ENCODE measurements at places on chromosomes 13 and 19. TPM values are rescaled to one million over a fixed set of nuclear protein-coding genes. Genes with fewer than 3 reads are reported as not detected.

Gene URAD
- not detected for polyA plus RNA-seq

Gene DACH1
- polyA plus RNA-seq, result 120 TPM

Gene BCL3
- 4.9 TPM for polyA plus RNA-seq

Gene EVI5L
- polyA plus RNA-seq, result 16.5 TPM

Gene TMEM255B
- polyA plus RNA-seq, result 5.4 TPM

Gene SHISA7
- 0.20 TPM for polyA plus RNA-seq

Gene CBARP
- polyA plus RNA-seq, result 1.4 TPM

Gene ZNF723
- polyA plus RNA-seq, result 0.08 TPM

DNA sequence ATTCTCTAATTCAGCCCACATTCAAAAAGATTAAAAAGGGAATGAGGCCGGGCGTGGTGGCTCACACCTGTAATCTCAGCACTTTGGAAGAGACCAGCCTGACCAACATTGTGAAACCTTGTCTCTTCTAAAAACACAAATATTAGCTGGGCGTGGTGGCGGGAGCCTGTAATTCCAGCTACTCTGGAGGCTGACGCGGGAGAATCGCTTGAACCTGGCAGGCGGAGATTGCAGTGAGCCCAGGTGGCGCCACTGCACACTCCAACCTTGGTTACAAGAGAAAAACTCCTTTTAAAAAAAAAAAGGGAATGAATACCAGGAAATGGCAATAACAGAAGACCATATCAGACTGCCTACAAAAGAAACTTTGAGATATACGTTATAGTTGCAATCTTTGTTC lies 1244.5 kb downstream of the PCDH9 start:
- no peak for DNase-seq

GRCh38 chr19:49780861-49781260 lies 14.1 kb downstream of the AP2A1 start:
- no peak for DNase-seq

DNA sequence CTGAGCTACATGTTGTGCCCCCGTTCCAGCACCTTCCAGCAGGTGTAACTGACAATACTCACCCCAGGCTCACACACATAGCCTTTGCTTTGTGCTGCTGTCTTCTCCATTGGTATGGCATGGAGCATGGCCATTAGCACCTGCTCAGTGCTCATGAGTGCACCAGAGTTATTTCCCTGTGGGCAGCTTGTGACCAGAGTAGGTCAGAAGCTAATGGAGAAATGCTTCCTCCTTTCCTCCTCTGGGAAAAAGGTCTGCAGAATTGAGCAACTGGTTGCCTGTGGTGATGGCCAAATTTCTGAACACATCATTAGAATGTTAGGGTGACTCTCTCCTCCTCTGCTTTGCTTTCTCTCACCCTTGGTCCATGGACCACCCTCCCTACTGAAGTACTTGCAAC lies 344.5 kb upstream of the TMTC4 start:
- no peak for DNase-seq

DNA sequence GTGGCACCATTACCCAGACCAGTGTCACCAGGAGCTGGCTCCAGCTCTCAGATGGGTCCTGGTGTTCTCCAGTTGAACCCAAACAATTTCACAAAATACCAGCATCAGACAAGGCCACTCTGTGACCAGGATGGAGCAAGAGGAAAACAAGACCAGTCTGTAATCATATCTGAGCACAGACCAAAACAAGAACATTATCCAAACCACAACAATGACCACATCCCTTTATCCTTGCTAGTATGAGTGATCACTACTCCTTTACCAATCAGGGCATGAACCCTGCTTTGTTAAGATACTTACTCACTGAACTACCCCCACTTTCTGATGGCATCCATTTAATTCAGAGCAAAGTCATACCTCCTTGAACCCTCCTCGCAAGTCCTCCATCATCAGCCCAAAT lies 145.9 kb downstream of the NUFIP1 start:
- no peak for DNase-seq

DNA sequence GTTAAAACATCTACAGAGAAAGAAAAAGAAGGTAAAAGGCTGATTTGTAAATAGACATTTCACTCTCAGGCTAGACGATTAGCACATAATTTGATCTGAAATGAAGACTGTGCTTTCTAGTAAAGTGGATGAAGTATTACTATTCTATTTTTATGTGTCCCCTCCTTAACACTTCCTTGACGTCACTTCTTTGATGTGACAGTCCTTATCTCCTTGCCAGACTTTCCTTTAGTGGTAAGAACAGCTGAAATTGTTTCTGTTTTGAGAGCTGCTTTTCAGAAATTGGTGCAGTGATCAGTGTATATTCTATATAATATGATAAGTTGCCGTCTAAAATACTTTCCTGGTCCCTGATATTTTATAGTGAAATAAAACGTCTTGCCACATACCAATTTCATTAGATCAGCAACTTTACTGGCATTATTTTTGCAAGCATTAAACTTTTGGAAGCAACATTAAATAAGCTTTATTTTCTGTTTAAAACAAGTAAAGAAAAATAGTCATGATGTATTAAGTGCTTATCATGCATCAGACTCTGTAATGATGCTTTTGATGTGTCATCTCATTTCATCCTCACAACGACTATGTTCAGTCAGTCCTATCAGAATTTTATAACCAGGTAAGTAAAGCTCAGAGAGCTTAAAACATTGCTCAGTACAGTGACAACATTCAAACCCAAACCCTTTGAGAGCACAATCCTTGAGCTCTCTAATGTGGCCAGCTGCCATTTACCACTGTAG lies 210.3 kb upstream of the PCDH9 start:
- no peak for DNase-seq

DNA sequence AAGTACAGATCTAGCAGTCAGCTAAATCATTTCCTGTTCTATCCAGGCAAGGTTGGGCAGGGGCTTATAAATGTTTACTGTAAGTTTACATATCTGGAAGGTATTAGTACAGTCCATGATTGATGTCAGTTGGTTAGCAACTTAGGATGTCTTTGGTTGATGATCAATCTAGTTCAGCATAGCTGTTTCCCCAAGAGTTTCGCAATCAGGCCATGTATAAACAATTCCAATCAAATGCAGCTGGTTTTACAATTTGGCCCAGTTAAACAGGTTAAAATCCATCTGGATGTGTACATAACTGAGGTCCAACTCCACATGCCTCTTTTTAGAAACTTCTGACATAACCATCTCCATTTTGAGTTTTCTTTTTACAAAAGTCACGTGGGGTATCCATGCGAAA lies 6.9 kb downstream of the ZNF221 start:
- no peak for DNase-seq

- no peak for DNase-seq
These were observed 1447.6 kb downstream of the UQCRFS1 start for GRCh38 chr19:27765397-27765796.

DNA sequence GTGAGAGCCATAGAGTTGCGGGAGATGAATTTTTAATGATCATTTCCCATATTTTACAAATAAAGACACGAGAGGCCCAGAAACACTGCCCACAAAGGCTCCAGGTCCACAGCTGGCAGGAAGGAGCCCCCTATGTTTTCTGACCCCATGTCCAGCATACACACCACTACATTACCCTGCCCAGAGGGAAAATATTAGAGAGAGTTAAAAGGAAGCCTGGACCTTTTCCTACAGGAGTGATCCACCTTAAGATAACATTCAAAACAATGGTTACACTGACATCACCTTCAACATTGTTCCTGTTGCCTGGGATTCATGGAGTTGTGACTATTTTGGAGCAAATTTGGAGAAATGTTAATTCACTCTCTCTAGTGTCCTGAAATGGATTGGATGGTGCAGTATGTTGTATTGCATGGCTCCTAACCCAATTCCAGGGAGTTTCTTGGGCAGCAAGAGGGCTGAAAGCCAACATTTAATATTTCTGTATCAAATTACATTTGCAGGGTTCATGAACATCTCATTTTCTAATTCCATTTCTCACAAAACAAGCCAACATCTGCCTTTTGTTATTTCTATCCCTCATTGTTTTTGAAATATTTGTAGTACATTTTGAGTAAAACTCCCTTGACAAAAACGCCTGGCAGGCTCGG lies 172.5 kb downstream of the DLEU7 start:
- DNase-seq, result no peak

DNA sequence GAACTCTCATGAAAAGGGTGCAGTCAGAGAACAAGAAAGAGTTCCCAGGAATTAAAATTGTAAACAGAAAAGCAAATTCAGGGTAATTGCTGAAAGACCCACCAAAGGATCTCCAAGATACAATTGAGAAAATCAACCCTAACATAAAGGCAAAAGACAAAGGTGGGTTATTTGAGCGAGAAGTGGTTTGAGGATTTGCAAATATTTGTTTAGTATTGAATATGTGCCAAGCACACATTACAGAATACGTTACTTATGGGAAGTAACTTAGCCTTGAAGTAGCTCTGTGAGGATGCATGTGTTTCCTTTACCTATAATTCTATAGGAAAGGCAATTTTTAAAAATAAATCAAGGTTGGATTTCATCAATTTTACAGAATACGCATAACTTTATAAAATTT lies 10.0 kb upstream of the CEACAM21 start:
- DNase-seq, result no peak

DNA sequence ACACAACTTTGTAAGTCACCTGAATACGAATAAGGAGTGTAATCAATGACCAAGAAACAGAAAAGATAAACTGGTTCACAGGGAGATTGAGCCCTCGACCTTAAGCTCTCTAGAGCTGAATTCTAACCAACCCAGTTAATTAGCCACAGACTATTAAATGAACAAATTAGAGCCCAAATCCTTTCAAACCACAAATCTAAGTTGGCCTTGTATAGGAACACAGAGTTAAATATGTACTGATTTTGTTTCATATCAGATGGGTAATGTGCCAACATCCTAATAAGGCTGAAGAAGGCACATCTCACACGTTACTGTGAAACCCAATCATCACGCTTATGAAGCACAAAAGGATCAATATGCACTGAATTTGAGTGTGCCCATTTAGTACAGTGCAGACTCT lies 156.1 kb downstream of the LHFPL6 start:
- no peak for DNase-seq

DNA sequence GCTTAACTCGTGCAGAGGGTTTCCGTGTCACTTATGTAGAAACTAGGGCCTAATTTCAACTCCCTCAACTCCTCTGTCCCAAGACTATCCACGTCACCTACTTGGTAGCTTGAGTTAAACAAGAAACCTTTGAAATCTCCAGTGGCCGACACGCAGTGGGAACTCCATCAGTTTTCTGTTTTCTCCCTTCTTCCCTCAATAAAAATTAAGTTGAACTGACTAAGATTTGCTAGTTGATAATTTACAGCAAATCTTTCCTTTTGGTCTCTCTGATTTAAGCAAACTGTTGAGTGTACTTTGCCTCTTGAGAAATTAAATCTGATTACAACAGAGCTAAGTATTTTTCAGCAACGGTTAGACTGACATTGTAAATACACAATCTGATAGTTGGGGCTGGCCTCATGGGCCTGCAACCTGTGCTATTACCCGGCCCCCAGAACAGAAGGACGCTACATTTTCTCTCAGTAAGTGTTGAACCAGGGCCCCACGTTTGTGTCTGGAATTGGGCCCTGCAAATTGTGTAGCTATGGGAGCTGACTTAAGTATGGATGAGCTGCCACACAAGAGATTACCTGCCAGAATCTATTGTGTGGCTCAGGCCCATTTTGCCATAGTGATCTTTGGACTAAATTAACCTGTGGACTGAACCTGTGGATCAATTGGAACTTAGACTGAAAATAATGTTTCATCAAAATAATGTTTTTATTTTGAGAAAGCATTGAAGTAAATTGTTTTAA lies 708 bp upstream of the ESD start:
- no peak for DNase-seq

DNA sequence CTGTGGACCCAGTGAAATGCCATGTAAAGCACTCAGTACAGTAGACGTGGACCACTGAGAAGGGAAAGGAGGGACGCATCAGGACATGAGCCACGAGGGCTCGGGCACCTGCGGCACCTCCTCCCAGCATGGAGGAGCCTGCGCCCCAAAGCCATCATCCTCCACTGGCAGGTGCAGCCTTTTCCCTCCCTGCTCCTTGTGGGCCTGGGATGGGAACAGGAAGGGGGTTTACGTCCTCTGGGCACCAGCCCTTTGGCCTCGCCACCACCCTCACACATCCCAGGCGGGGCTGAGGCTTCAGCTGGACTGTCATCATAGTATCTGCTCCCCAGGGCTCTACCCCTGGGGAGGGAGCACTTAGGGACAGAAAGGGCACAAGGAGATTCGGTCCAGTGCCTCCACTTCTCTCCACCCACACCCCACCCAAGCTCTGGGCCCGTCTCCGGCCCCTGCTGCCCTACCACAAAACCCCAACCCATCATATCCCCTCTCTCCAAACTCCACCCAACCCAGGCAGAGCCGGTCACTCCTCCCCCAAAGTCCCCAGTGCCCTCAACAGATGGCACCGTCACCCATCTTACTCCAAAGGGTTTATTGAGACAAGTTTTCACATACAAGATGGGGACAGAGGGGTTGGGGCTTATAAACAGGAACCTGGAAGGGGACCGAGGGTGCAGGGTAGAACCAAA lies 2.2 kb upstream of the PRKD2 start:
- no peak for DNase-seq

GRCh38 chr19:28710278-28710677 lies 502.7 kb downstream of the UQCRFS1 start:
- DNase-seq, result peak; percentile 74

- DNase-seq, result no peak
These were observed 58.1 kb downstream of the KCNRG start for GRCh38 chr13:50073340-50073739.
